ENCODE measurements at places on chromosomes 3 and 15.

DNA sequence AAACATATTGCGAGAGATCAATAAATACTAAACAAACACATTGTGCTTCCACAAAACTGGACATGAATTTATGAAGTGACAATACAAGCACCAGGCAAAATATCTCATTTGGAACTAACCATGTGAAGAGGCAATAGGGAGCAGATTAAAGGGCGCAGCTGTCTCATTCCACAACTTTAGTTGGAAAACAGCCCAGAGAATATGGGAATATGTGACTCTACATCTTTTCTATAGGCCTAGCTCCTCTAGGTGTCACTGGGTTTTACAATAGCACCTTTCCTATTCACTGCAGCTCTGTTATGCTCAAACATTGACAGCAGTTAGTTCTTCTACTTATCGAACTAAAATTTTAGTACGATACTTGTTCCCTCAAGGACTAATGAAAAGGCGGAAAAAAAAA, 866.3 kb upstream of the GBE1 start:
- DNase-seq = no peak

- no peak for DNase-seq
Measured at GRCh38 chr3:16242177-16242576, 22.6 kb downstream of the DPH3 start.

DNA sequence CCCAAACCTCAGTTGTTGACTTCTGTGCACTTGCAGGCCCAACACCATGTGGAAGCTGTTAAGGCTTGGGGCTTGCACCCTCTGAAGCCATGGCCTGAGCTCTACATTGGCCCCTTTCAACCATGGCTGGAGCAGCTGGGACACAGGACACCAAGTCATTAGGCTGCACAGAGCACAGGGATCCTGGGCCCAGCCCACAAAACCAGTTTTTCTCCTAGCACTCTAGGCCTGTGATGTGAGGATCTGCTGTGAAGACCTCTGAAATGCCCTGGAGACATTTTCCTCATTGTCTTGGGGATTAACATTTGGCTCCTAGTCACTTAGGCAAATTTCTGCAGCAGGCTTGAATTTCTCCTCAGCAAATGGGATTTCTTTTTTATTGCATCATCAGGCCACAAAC, 1255.7 kb downstream of the ZPLD1 start:
- no peak for DNase-seq

DNA sequence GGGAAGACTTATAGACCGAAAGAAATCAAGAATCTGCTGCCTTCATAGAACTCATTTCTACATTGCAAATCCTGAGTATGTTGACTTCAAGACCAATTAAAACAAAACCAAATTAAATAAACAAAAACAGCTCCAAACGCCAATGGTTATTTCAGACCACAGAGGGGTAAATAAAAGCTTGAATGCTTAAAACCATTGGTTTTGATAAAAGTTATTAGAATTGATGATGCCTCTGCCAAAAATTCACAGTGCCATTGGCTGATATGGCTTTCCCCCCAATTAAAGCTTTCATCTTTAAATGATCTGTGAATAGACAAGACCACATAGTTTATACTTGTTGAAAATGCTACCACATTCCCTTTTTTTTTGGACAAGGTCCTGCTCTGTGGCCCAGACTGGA, 188.5 kb downstream of the NFKBIZ start:
- no peak for DNase-seq

DNA sequence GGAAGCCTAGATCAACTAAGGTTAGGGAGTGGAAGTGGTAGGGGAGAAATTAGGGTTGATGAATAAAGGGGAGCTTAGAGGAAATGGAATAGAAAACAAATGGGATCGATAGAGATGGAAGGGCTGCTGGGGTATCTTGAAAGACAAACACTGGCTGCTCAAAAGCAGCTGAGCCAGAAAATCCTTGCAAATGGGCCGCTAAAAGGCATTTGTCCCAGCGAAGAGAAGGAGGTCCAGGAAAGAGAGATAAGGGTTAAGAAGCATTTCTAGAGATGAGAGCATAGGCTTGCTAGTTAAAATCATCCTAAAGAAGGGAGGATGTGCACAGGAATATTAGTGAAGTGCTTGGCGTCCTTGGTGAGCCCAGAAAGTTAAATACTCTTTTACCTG, 258.0 kb upstream of the CBLB start:
- DNase-seq = no peak

DNA sequence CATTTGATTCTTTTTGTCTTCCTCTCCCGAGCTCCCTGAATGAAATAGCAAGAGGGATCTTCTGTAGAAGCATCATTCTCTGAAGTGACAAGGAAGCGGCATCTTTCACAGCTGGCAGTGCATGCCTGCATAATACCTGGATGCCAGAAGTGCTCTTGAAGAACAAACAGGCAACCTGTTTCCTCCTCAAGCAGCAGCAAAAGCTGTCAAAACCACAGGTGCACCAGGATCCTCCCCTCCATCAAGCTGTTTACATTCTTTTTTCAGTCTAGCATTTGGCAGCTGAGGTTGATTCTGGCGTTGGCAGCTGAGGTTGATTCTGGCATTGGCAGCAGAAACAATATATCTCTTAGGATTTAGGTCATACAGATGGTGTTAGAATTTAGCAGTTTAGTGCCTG, 979.0 kb downstream of the TUSC7 start:
- no peak for DNase-seq

- DNase-seq = no peak
Measured at GRCh38 chr15:73633991-73634495, 854 bp upstream of the NPTN start.
